CD4-positive, alpha-beta T cell (primary cell): ENCODE measurements at places on chromosomes 2 and 18.

- DNase-seq: no peak
Measured at GRCh38 chr2:102975996-102976975, 214.5 kb downstream of the TMEM182 start.

GRCh38 chr2:67674668-67675067 is 277.5 kb downstream of the ETAA1 start:
- no peak for DNase-seq

DNA sequence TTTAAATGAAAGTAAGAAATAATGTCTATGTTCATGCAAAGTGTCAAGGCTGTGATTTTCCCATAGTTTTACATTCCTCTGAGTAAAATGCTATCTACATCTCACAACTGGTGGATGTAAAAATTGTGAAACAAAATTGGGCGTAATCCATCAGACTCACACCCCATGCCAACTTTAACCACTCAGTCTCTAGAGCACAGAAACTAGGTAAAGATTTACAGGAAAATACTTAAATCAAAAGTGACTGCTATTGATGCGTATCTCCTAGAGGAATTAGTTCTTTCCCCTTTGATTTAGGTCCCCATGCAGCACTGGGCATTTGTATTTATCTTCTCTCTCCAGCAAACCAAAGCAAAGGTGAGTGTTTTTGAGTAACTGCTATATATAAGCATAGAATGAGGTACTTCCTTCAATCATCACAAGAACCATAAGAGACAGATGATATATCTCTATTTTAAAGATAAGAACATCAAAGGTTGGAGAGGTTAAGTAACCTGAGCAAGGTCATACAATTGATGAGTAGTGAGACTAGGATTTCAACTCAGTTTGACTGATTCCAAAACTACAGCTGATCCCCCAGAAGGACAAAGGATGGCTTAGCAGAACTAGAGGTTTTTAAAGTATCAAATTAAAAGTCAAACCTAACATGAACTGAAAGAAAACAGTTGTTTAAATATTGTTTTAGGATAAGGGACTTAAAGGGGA is 594.0 kb upstream of the ACVR2A start:
- no peak for DNase-seq

DNA sequence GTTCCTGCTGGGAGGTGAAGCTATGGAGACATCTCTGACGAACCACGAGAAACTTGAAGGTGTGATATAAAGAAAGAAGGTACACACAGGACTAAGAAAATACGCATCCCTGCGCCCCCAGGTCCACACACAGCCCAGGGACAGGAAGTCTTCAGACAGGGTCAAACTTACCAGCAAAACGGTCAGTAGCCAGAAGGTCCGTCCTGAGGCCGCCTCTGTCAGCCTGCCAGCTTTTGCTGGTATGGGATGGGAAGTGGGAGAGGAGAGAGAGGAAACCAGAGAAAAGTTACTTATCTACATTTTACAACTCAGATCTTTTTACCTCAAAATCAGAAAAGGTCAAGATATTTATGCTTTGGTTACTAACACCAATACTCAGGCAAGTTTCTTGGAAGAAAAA is 47.2 kb downstream of the HDLBP start:
- DNase-seq: no peak

DNA sequence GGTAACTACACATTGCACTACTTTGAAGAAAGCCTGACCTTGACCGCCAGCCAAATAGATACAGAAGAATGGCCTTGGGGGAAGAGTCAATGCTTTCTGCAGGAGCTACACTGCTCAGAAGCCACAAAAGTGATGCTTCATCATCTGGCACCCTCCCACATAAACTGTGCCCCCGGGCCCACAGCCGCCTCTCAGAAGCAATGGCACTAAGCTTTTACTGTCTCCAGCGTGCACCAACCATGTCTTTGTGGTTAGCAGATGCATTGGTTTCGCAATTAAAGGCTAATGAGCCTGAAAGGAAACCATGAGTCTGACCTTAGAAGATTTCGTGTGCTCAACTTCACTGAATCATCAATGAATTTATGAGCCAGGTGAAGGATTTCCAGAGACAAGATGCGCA is 209.4 kb upstream of the TRIB2 start:
- peak; percentile 35 for DNase-seq

- DNase-seq: no peak
Measured at GRCh38 chr18:4836141-4836540, 360.9 kb downstream of the AKAIN1 start.

GRCh38 chr2:122237450-122237849 is 482.0 kb downstream of the TSN start:
- DNase-seq: no peak

DNA sequence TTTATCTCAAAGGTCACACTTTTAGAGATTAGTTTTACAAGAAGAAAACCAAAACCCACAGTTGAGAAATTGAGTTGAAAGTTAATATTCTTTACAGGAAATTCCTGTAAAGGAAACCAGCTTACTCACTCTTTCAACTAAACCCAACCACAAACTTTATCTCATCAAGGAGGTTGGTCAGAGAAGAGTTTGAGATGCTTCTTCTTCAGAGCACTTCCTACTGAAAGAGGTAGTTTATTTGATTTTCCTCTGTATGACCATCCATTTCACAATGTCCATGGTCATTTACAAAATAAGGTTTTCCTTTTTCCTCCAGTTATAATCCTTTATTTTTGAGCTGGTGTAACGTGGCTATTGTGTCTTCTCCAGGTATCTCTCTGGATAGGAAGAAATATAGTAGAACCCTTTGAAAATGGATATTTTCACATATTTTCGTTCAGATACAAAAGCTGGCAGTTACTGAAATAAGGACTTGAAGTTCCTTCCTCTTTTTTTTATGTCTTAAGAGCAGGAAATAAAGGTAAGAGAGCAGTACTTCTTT is 4.5 kb upstream of the IL18RAP start:
- DNase-seq: no peak

- DNase-seq: no peak
Measured at GRCh38 chr2:2294183-2294690, 36.8 kb downstream of the MYT1L start.

DNA sequence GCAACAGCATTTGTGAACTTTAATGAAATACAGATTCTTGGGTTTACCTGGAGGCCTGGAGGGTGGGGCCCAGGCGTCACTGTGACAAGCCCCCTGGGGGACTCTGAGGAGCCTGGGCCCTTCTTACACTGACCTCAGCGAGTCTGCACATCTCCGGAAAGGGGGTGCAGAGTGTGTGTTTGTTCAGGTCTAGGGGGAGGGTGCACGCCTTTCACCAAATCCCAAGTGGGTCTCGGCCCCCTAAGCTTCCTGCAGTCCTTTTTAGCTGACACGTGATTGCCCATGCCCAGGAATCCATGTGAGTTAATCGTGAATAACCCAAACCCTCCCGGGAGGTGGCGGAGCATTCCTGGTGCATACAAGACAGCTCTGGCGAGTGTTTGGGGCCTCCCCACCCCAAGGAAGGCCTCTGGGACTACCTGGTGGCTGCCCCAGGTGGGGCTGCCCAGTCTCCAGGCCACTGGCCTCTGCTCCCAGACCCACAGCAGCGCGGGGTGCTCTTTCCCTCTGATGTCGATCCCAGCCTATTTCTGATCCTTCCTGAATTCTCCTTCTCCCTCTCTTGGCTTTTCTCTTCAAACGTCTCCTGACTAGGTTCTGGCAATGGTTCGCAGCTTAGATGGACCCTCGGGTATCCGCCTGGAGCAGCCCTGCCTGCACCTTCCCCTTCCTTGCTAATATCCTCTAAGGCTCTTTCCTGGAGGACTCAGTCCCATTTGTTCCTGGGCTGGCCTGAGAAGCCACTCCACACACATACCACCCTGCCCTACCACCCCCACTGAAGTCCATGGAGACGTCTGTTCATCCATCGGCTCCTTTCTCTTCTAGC is 10.0 kb downstream of the NGEF start:
- DNase-seq: no peak

DNA sequence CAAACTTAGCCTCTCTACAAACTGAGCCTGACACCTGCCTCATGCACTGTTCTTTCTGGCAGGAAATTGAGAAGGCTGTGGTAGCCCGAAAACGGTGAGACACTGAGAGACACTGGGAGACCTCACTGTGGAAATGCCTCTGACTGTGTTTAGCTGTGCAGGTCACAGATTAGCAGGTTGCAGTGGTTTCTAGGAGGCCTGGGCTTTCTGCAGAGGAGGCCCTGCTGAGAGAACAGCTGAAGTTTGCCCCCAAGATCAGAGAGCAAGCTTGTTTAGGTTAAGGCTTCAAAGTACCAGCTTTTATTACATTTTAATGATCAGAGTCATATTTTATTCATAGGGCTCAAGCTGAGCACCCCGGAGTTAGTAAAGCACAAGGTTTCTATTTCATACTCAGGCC is 68.7 kb upstream of the LYPD6 start:
- no peak for DNase-seq

- no peak for DNase-seq
Measured at GRCh38 chr18:79374408-79375171, 21.1 kb upstream of the NFATC1 start.

- DNase-seq: no peak
Measured at GRCh38 chr2:173982918-173983317, 17.7 kb upstream of the SP3 start.

GRCh38 chr2:24838541-24838940 is 45.3 kb downstream of the CENPO start:
- DNase-seq: no peak

GRCh38 chr2:6972067-6972710 is 55.0 kb downstream of the RNF144A start:
- no peak for DNase-seq

DNA sequence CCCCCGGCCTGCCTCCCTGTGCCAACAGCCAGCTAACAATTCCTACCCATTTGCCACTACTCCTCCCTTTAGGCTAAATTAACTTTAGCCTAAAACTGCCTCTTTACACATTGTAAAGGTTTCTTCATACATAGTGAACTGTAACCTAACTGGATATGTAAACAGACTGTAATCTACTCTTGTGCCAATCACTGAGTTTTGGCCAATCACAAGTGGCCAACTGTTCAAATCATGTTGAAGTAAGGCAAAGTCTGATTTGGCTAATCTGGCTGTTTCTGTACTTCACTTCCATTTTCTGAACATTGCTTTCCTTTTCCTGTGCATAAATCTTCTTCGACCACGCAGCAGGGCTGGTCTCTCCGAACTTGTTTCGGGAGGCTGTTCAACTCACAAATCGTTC is 103.6 kb upstream of the LYPD6 start:
- no peak for DNase-seq

DNA sequence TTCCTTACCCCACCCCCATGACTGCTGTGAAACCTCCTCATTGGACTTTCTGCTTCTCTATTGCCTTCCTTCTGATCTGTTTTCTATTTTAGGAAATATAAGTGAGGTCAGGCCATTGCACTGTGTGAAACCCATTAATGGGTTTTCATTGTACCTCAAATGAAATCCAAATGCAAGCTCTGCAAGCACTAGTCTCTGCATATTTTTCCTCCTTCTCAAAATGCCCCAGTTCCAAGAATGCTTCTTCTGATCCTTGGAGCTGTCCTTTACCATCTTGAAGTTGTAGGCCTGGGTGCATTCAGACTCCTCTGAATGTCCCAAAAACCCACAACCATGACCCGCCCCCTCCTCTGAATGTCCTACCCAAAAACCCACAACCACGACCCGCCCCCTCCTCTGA is 8.2 kb downstream of the IL1A start:
- DNase-seq: no peak

GRCh38 chr2:20555954-20556353 is 94.9 kb downstream of the HS1BP3 start:
- no peak for DNase-seq

DNA sequence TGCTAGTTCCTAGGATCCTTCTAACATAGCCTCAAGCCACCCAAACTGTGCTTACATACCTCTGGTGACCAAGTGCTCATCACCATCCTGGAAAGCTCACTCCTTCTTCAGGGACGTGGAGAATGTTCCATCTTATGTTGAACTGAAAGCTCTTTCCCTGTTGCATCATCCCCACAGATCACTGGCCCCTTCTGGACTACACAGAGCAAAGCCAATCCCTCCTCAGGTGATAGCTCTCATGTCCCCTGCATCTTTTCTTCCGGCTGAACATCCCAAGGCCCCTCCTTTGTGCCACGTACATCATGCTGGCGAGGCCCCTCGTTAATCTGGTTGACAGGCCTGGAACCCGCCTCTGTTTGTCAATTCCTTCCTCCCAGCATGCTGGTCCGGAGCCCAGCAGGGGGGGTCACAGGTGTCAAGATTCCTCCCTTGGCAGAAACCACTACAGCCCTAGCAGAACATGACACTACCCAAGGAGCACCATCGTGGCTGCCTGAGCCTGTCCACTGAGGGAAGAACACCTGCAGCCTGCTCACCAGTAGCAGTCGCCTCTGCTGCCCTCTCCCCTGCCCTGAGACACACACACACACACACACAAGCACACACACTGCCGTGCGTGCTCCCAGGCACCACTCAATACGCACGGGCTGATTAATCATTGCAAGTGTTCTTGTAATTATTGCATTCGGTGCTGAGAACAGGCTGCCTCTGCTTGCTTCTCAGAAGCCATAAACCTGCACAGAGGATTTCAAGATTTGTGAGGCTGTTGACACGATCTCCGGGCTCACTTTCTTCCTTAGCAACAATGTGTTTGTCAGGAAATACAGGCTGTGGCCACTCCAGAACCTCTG is 6.3 kb upstream of the KCNK3 start:
- no peak for DNase-seq

- no peak for DNase-seq
Measured at GRCh38 chr2:42590176-42590575, 21.7 kb downstream of the MTA3 start.

DNA sequence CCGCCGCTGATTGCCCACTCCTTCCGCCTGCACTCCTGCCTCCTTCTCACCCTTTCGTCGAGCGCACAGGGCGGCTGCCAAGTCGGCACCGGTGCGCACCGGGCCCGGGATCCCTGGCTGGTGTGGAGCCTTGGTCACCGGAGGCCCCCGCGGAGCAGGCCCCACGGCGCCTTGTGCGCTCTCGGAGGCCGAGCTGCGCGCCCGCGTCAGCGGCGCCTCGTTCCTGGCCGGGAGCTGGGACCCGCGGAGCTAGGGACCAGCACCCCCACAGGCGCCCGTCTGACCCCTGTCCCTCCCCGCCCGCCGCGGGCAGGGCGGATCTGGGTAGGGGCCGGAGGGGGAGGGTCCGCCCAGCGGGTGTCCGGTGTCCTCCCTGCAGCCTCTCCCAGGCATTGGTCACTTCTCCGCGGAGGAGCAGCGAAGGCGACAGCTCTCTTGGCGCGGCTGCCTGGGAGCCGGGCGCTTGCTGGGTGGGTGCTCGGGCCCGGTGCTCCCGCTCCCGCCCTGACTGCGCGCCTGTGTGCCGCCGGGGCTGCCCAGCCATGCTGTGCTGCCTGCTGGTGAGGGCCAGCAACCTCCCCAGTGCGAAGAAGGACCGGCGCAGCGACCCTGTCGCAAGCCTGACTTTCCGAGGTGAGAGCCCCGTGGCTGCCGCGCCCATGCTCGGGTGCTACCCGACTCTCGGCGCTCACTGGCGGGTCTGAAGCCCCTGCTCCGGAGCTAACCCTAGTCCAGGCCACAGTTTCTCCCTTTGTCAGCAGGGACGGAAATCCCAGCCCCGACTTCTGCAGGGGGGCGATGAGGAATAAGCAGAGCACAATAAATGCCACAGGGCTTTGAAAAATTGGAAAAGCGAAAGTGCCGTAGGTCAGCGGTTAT is 13.2 kb downstream of the DYSF start:
- DNase-seq: no peak
